ENCODE measurements at places on chromosomes 7 and 10. TPM values are rescaled to one million over a fixed set of nuclear protein-coding genes. Genes with fewer than 3 reads are reported as not detected.

DNA sequence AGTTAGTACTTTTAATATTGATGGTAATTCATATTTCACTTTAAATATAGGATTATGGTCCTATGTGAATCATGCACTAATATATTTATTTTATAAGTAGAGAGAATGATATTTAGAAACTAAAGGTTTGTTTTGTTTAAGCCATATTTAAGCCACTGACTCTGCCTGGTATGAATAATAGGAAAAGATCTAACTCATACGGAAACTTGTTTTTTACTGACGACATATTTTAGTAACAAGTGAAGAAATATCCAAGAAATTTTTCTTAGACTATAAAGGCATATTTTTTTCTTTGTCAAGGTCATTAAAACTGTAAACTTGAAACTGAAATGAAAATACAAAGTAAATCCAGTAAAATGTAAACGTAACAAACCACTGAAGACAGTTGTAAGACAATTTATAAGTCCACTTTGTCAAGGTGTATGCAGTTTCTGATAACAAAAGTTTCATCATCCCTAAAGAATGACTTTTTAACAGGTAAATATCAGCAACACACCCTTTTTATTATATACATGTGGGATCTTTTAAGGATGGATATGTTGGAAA lies 147.1 kb downstream of the PHF14 start:
- DNase-seq, result no peak
- peaks cover 8% of the 10 kb centered on the region for H3K4me1 ChIP-seq
- H3K27ac ChIP-seq, result no peak overlapping the region
- H3K36me3 ChIP-seq, result peaks cover 3% of the 10 kb centered on the region
- no peak overlapping the region for H3K4me3 ChIP-seq
- H3K27me3 ChIP-seq, result no peaks in the 10 kb centered on the region

H2BK1 gene
- total RNA-seq, result not detected

- H3K4me1 ChIP-seq, result no peaks in the 10 kb centered on the region
- DNase-seq, result no peak
- no peak overlapping the region for H3K27ac ChIP-seq
- no peaks in the 10 kb centered on the region for H3K27me3 ChIP-seq
- H3K36me3 ChIP-seq, result no peaks in the 10 kb centered on the region
These were observed 501.6 kb downstream of the TCERG1L start for GRCh38 chr10:130809761-130810515.

PDZD7 gene
- 1.3 TPM for total RNA-seq

LHPP gene
- total RNA-seq, result 40.6 TPM

NEUROG3 gene
- not detected for total RNA-seq

- DNase-seq, result no peak
- H3K36me3 ChIP-seq, result no peaks in the 10 kb centered on the region
- H3K27me3 ChIP-seq, result no peaks in the 10 kb centered on the region
- H3K4me1 ChIP-seq, result no peaks in the 10 kb centered on the region
- H3K27ac ChIP-seq, result no peak overlapping the region
These were observed 30.5 kb downstream of the GNAT3 start for GRCh38 chr7:80481196-80481884.
